ENCODE measurements at places on chromosomes 7 and 10.

- no peak for DNase-seq
These were observed 206.0 kb downstream of the CCDC3 start for GRCh38 chr10:12795315-12796110.

DNA sequence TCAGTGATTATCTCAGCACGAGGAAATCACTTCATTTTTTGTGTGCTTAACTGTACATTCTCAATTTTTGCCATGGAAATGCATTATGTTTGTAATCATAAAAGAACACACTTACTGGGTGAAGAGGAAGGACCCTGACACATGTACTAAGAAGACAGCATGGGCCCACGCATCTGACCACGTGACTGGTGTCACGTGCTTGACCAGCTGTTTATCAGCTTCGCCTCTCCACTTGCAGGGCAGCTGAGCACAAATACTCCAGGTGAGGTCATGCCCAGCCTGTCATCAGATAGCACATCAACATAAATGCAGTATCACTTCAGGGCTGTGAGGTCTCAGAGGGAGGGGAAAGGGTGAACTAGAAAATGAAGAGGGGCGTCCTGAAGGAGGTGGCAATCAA is 179.8 kb downstream of the EBF3 start:
- DNase-seq = no peak

- peak; percentile 66 for DNase-seq
These were observed 975 bp downstream of the GLCCI1 start for GRCh38 chr7:7969306-7970236.

DNA sequence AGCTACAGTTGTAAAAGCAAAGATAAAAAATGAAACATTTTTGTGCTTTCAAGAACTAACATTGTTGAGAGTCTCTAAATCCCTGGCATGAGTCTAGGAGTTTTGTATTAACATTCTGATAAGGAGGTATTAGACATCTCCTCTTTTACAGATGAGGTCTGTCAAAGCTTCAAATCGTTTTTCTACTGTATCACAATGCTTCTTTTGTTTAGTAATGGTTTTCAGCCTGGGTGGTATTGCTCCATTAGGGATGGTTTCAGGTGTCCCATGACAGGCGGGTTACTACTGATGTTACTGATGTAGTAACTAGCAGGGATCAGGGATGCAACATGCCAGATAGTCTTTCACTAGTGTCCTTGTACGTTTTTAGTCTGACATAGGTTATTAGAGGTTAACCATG is 27.4 kb downstream of the STAM start:
- no peak for DNase-seq

GRCh38 chr10:79292891-79293746 is 54.1 kb upstream of the PPIF start:
- no peak for DNase-seq

DNA sequence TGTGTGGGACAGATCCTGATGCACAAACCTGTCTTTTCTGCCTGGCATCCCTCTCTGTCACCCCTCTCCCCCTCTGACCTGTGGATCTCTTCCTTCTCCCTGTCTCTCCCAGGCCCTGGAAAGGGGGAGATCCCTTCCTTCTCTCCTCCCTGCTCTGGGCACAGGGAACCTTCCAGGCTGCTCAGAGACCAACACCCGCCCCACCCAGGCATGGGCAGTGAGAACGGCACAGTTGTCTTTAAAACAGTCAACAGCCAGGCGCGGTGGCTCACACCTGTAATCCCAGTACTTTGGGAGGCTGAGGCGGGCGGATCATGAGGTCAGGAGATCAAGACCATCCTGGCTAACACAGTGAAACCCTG is 34.7 kb downstream of the KCNH2 start:
- DNase-seq = no peak

- DNase-seq = peak; percentile 22
These were observed 1.1 kb downstream of the PSMA2 start for GRCh38 chr7:42930889-42931288.

- no peak for DNase-seq
These were observed 51.9 kb downstream of the SORBS1 start for GRCh38 chr10:95509251-95509650.

DNA sequence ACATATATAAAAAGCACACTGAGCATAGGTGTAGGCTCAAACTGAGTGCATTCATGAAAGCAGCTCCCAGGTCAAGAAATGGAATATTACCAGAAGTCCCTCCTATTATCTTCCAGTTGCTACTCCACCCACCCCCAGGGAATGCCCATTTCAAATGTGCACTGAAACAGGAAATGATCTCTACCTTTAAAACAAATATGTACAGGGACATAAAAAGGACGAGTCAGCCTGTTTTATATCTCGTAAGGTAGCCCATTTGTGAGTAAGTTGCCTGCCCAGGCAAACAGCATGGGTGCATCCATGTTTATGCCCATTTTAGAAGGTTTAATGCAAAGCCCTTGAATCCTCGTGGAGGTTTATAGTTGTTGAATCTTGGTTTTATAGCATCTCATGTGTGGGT is 10.4 kb downstream of the FFAR4 start:
- no peak for DNase-seq

GRCh38 chr7:105678811-105679495 is 97.7 kb upstream of the EFCAB10 start:
- no peak for DNase-seq

- peak; percentile 26 for DNase-seq
These were observed 316.6 kb downstream of the SNX13 start for GRCh38 chr7:17623546-17624185.

- peak; percentile 40 for DNase-seq
These were observed 18.6 kb downstream of the OCM2 start for GRCh38 chr7:97971120-97971989.

- no peak for DNase-seq
These were observed 12.7 kb downstream of the IKZF5 start for GRCh38 chr10:122995936-122996335.

- DNase-seq = no peak
These were observed 9.3 kb upstream of the OR6V1 start for GRCh38 chr7:143042790-143043271.

DNA sequence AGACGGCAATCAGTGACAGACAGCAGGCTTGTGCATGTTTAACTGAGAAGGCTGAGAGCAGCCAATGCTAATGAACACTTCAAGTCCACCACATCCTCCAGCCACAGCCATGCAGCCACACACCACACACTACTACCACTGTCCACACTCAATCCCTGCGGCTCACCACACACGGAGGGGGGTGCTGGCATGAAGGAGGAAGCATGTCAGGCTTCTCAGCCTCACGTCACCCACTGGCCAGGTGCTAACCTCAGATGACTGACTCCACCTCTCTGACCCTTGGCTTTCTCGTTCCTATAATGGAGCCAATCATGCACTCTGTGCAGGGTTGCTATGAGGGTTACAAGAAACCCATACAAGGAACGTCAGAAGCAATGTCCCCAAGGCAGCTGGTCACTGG is 165.4 kb upstream of the RNF32 start:
- peak; percentile 3 for DNase-seq

GRCh38 chr7:43385856-43386255 is 197.1 kb upstream of the STK17A start:
- peak; percentile 22 for DNase-seq

All from mesenchymal stem cell (in vitro differentiated cells and primary cell).